Daoy (cell line): ENCODE measurements at places on chromosomes 13 and 19. TPM values are rescaled to one million over a fixed set of nuclear protein-coding genes. Genes with fewer than 3 reads are reported as not detected.
A peak's percentile ranks its signal among the peaks of the same experiment; 100 is the strongest.

DNA sequence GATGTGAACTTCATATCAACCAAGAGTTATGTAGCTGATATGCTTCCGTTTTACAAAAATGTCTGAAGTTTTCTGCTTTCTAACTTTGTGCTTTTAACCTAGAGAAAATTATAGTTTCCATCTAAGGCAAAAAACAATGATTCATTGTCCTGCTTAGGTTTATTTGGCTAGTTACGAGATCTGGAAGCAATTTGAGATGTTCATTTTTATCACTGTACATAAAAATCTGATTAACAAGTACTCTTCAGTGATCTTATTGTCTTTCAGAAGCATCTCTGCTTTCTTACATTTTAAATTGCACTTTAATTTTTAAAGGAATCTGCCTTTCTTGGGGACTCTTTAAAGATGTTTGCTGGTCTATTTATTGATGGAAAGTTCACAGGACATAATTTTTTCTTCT, 188.1 kb downstream of the RFC3 start:
- no peak for DNase-seq

DNA sequence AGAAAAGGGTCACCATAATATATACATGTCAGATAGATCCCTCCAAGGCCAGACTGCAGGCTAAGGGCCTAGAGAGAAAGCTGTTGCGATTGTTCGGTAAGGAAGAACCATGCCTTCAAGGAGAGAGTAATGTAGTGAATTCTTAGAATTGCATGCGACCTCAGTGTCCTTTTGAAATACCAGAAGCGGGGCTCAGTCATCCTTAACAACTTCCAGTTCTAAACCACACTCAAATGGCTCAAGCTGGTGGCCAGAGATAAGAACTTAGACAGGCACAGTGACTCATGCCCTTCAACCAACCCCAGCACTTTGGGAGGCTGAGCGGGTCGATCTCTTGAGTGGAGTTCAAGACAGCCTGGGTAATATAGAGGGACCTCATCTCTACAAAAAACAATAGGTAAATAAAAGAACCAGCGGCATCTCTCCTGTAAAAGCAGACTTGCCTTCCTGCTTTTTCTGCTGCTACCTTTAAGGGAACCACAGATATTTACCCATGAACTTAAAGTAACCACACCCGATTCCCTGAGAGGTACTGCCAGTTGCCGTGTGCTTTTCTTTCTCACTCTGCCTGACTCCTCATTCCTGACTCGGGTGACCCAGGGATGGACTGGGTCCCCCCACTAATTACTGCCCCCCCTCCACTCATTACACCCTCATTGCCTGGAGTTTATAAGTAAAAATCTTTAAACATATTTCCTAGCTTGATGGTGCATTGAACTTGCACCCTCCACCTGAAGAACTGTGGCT, 15.4 kb upstream of the SIGLEC6 start:
- DNase-seq: peak; percentile 94

GRCh38 chr13:58655086-58655485, 1023.5 kb downstream of the PCDH17 start:
- no peak for DNase-seq

DNA sequence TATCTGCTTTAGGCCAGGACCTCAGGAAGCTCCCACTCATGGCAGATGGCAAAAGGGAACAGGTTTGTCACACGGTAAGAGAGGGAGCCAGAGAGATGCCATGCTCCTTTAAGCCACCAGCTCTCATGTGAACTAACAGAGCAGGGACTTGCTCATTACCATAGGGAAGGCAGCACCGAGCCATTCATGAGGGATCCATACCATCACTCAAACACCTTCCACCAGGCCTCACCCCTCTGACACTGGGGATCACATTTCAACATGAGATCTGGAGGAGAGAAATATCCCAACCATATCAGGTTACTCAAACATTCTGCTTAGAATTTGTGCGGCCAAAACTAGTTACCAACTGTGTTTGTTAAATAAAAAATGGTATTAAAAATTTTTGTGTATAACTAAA, 427.0 kb downstream of the UQCRFS1 start:
- DNase-seq: no peak

- DNase-seq: no peak
Measured at GRCh38 chr19:39617745-39618144, 15.4 kb downstream of the LGALS13 start.

The ITGBL1 gene
- total RNA-seq: 0.65 and 2.2 TPM in 2 replicates

The FFAR2 gene
- total RNA-seq: not detected in 2 replicates

The SIGLEC11 gene
- not detected in 2 replicates for total RNA-seq

The COX6B1 gene
- total RNA-seq: 460 and 655 TPM in 2 replicates
